ENCODE measurements at places on chromosomes 5 and 9.

DNA sequence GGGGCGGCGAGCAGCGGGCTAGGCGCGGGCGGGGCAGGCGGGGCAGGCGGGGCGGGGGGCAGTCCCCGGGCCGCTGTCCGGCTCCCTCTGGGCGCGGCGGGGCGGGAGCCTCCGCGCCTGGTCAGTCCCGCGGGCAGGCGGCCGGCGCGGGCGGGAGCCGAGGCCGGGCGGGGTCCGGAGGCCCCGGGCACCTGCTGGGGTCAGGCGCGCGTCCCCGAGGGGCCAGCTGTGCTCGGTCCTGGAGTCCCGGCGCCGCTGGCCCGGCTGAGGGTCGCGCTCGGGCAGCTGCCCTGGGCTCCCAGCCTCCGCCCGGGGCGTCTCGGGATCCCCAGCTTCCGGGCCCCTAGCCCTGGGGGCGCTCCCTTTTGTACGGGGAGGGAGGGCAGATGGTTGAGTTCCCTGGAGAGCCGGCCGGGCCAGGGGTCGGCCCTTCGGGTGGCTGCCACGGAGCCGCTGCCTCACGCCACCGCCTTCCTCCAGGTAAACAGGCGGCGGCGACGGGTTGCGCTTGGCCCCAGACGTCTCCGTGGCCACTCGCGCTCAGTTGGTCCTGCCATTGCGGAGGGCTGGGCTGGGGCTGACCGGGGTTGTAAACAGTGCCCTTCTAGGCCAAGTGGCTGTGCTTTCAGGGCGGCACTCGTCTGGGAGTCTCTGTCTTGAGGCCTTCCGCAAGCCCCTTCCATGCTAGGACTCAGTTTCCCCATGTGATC, 473 bp downstream of the ZBTB34 start:
- no peak for DNase-seq

DNA sequence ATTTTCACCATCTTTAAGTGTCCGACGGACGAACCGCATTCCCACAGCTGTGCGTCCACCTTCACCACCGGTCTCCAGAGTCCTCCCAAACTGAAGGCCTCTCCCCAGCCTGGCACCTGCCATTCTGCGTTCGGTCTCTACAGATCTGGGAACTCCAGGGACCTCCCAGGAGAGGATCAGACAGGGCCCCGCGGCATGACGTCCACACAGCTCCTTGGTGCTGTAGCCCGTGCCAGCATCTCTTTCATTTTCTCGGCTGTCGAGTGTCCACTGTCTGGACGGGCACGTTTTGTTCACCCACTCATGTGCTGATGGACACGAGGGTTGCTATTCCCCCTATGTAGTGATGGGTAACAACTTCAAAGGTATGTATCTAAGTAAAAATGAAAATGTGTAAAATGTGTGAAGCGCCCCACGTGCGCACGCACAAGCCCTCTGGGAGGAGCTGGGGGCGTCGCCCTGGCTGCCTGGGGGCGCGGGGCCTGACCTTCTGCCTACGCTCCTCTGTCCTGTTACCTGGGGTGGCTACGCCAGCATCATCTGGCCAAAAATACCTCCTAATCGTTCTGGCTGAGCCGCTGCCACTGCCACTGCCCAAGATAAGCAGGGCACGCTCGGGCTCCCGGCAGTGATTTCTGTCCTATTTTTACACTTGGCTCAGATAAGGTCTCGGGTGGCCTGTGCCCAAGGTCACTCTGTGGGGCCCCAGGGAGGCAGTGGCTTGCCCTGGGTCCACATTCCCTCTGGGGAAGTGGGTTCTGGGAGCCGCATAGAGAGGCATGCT, 10.8 kb upstream of the SLC12A7 start:
- no peak for DNase-seq

DNA sequence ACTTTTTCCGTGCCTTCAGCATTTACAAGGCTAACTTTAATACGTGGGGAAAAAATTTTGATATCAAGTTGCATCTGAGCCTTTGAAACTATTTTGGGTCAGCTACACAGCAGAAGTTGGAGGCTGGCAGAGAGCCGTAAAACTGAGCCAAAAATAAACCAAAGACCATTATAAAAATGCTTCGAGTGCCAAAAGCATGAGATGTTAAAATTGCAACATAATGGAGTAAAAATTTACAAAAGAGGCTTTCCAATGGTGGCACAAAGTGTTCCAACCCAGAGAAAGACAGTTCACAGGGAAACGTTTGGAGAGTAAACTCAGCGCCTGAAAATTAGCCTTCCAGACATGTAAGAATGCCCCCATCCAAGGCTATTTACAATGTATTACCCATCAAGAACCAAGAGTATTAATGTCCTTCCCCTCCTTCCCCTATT, 190.3 kb downstream of the TLE1 start:
- no peak for DNase-seq

- no peak for DNase-seq
These were observed 87.5 kb downstream of the SIL1 start for GRCh38 chr5:139110526-139111168.

DNA sequence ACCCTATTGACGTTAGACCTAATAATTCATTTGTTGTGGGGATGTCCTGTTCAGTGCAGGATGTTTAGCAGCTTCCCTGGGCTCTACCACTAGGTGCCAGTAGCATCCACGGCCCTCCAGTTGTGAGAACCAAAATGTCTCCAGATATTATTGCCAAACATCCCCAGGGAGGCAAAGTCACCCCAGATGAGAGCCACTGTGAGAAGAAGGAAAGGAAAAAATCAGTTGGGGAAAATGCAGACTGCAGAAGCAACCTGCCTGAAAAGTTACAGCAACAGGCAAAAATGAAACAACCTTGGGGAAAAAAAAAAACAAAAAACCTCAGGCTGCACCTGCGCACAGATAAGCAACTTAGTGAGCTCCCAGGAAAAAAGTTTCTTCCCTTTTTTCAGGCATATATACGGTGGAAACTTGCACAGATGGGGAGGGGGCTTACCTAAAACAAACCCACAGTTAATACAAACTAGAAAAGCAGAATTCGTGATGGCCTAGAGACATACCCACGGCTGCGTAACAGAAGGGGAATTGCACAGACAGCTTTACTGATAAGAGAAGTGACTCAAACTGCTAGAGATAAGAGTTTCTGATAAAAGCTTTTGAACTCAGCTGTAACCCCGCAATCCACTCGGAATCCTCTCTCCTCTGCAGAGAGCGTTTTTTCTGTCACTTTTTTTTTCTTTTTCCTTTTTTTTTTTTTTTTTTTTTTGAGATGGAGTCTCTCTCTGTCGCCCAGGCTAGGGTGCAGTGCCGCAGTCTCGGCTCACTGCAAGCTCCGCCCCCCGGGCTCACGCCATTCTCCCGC, 29.8 kb upstream of the FBP1 start:
- peak; percentile 14 for DNase-seq

DNA sequence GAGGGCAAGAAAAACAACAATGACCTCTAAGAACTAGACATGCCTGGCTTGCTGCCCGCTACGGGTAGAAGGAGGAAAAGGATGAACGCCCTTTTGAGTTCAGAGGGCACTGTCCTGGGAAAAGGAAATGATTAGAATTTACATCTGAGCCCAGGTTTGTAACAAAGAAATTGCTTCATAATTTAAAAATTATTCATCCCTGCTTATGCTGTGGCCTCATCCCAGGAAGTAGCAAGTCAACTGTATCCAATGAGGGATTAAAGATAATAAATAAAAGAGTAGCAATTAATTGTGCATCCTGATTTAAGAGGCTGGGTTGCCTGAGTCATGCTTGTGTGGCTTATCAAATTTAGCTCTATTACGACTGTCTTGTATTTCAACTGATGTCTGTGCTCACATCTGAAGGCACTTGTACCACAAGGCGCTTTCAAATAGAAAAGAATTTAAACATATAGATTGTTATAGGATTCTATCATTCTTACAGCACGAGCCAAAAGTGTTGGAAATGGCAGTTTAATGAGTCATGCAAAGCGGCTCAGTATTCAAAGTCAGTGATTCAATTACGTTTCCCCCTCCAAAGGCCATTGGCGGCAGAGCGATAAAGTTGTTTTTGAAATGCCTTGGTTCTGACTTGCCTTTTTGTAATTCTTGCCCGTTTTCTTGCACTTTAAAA, 40.0 kb upstream of the DMRT1 start:
- no peak for DNase-seq

DNA sequence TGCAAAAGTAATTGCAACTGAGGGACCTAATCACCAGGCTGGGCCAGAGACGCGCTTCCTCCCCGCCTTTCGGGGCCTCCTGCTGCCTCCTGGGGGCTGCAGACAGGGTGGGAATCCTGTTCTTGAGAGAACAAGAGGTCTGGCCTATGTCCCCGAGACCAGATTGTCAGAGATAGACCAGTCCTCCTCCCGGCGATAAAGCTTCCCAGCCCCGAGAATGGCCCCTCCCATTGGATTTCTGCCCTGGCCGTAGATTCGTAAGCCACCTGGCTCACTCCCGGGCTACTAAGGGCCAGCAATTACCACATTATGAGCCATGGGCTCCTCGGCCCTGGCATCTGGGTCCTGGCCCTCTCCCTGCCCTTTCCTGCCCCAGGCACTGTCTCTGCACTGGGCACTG, 70.4 kb downstream of the HRH2 start:
- DNase-seq: no peak

DNA sequence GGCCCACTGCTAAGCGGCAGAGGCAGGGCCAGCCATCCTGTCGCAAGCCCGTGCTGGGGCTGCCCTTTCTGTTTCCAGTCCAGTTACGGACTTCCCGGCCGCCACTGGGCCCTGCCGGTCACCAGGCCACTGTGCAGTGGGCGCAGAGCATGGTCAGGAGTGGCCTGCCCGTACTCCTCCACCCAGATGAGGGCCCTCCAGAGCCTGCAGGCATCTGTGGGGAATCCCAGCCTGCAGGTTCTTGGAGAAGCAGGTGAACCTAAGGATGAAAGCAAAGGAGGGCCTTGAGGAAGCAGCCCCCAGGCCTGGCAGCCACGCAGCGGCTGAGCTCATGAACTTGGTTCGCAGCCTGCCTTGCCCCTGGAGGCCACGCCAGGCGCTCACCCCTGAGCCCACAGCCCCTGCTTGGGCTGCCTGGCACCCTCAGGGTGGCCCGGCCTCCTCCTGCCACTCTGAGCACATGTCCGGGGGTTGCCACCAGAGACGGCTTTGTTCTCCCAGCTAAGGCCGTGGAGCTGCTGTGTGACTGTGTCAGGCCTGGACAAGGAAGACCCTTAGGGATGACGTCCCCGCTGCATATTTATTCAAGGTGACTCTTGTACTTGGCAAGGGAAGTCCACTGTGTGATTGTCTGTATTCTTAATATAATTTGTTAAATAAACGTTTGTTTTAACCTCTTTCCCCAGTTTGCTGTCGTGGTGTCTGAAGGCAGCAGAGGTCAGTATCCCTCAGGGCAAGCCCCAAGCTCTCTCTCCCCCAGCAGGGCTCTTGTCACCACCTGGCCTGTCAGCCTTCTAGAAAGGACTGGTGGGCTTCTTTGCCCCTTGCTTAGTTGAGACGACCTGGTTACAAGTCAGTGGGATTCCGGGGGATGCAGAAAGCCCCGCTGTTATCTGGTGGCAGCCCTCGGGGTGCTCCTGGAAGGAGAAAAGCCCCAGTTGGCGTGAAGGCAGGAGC, 107.1 kb upstream of the LMX1B start:
- no peak for DNase-seq

DNA sequence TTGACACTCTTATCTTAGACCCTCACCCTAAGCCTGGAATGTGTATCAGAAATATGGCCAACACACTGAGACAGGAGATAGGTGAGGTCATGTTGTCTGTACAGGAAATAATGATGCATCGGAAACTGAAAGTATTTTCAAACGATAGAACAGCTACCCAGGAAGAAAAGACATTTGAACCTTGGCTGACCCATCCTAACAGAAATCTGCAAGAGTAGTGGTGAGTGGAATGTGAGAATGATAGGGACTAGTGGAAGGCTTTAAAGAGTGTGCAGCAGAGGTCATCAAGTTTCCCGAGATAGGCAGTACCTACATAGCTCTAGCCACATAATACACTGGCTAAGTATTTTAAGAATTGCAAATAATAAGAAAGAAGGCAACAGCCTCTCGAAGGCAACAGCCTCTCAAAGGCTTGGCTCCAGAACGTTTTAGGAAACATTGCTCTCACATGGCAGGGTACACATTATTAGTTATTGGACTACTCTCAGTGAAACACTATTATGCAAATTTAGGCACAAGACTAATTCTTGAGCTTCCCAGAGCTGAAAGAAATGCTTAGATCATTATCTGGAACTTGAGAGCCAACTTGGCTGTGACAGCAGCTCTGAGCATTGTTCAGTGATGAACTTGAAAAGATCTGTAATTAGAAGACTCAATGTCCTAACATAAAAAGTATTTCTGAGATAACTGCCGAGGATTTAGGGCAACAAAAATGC, 133.1 kb upstream of the FBXL7 start:
- DNase-seq: no peak

GRCh38 chr9:131773911-131774379, 34.1 kb upstream of the RAPGEF1 start:
- DNase-seq: no peak

DNA sequence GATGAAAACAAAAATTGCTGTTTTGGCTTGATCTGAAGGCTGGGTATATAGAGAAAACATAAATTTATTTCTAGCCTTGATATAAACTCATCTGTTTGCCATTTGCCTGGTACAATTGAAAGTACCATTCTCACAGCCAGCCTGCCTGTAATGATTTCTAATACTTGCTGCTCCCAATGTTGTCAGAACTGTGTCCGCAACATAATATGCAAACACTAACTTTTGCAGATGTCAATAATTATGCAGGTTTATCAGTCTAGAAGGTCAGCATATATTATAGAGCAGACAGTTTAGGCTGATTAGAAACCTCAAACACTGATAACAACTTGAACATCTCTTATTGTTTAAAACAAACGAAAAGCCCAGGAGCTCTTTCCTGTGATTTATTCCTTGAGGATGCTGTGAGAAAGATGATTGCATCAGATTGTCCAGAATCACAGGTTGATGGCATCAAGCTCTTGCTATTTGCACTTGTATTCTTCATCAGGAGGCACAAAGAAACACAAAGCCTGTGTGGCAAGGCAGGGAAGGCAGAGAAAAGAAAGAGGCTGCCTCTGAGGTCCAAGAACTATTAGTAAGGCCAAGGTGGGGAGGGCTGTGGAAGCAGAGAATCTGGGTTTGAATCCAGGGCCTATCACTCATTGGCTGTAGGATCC, 21.4 kb upstream of the HMHB1 start:
- no peak for DNase-seq

DNA sequence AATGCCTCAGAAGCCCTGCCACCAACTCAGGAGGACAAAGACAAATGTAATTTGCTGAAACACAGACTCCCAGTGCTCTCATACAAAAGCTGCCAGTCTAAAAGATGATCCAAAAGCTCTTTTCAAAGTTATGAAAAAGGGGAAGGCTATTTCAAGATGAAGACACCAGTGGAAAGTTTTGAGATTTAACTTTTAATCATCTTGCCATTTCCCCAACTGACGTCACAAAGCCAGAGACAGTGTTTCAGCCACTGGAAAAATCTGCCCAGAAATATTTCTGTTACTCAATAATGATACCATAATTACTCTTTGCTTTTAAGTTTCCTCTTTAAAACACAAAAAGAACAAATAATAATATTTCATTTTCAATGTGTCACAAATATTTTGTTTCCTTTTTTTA, 20.9 kb downstream of the ENG start:
- DNase-seq: no peak

DNA sequence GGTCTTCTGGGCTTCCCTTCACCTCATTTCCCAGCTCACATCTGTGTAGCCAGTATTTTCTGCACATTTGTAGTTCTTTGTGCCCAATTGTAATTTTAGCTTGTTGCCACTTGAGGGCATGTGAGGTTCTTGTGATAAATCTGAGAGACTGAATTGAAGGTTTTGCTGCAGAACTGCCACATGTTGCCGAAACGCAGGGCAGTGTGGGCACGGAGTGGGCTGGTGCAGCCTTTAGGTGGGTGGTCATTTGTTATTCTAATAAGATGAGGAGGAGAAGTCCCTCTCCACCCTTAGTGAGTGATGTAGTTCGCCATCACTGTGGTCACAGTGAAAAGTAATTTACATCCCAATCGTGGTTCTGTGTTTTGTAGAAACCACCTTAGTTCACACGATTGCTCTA, 21.2 kb downstream of the OTULIN start:
- DNase-seq: no peak
